ENCODE measurements at places on chromosomes 11 and 22. TPM values are rescaled to one million over a fixed set of nuclear protein-coding genes. Genes with fewer than 3 reads are reported as not detected.

The SUSD2 gene
- 13.1 TPM for polyA plus RNA-seq

DNA sequence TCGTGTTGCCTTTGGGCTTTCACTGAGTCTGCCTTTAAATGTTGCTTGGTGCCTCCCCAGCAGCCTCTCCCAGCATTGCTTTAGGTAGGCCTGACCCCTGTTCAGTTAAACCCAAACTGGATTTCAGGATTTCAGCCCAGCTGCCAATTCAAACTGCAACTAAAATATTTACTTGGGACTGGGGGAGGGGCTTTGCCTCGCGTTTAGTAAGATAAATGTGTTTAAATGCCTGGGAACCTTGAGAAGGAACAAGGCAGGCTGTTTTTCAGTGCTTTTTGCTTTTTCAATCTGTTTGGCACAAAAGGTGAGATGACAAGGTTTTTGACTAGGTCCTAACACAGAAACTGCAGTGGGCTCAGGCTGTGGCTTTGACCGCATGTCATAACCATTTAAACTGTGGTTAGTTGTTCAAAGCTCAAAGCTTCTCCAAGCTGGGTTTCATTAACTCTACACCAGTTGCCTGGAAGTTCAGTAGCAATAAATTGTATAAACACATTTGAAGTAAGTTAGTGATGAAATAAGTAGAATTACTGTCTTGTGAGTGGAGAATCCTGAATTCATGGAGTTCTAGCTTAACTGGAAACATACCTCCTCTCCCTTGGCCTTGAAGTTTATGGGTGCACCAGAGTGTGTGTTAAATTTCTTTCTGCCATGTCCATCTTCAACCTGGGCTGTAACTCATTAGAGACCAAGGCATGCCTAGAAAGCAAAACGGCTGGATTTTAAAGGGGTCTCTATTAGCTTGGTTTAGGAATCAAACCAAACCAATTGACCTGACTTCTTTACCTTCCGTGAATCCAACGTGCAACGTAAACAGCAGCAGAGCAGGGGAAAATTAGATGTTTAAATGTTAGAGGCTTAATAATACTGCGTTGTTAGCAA lies 3.6 kb downstream of the PKNOX2 start:
- DNase-seq, result no peak

- no peak for DNase-seq
These were observed 12.8 kb downstream of the RAB3IL1 start for GRCh38 chr11:61904539-61905048.

DNA sequence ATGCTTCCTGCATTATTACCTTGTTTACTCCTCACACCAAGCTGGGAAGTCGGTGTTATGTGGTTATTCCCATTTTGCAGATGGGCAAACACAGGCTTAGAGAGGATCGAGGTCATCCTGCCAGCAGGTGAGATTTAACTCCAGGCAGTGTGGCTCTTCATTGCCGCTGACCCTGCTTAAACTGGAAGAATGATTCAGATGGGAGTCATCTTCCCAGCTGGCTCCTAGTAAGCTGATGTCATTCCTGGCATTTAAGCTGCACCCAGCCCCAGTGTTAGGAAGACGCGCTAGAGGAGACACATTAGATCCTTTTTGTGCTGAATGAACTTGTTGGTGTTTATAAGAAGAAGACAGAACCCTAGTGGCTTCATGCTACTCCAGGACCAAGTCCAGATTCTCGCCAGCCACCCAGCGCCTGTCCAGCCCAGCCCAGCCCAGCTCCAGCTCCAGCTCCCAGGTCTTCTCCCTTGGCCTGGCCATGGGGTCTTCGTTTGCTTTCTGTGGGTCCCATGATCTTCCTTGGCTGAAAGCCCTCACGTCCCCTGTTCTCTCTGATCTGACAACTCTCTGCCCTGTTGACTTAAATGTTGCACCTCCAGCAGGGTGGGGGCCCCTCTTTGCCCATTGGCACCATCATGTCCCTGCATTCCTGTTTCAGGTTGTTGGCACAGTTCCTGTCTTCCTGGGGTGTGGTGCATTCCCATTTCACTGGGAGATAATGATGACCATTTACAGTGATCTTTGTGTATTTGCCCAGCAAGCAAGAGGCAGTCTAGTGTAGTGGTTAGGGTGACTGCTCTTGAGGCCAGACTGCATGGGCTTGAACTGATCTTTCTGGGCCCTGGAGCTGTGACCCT lies 13.6 kb downstream of the PARVB start:
- DNase-seq, result no peak

The DDX17 gene
- 862 TPM for polyA plus RNA-seq

The FIBIN gene
- 25.5 TPM for polyA plus RNA-seq

The SPI1 gene
- polyA plus RNA-seq, result 3.4 TPM

DNA sequence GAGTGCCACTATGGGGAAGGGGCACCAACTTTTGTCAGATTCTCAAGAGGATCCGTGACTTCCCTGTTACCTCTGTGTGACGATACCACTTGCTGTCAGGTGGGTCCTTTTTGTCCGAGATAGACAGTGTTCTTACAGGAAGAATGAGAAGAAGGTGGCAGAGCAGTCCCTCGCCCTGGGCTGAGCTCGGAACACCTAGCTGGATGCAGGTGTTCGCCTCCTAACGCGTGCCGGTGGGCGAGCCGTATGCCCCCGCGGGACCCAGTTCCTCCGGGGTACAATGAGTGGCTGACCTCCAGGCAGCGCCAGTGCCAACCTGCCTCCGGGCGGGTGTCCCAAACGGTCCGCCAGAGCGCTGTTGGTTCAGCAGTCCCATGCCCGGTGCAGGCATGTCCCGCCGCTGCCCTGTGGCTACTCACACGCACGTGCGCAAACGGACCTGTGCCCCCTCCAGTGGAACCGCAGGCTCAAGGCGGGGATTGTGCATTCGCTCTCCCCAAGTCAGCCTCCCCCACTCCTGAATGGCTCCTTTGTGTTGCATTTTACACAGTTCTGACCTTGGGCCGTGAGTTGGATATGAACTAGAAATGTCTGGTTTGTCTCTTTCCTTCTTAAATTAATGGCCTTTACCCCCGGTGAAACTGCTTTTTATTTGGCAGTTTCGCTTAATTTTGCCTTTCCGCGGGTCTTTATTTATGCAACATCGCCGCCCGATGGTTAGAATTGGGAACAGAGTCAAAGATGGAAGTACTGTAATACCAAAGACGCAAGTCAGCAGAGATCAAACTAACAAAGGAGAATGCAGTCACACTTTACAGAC lies 1.1 kb upstream of the ABTB2 start:
- no peak for DNase-seq

GRCh38 chr22:35918456-35918855 lies 110.2 kb downstream of the RBFOX2 start:
- no peak for DNase-seq

DNA sequence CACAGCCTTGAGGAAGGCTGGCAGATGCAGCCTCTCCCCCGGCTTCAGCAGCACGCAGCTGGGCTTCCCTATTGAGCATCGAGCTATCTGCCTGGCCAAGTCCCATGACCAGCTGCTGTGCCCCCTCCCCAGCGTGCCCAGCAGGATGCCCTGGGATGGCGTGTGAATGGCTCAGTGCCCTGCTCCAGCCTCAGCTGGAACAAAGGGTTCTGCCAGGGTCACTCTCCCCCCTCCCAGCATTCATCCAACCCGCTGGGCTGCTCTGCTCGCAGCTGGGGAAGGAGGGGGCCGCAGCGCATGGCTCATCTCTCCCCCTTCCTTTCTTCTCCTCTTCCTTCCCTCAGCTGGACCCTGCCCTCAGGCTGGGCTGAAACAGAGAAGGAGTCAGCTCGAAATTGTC lies 14.5 kb downstream of the LRP4 start:
- no peak for DNase-seq

- no peak for DNase-seq
These were observed 515 bp downstream of the BACE1 start for GRCh38 chr11:117315285-117316196.

The HOATZ gene
- 0.15 TPM for polyA plus RNA-seq

DNA sequence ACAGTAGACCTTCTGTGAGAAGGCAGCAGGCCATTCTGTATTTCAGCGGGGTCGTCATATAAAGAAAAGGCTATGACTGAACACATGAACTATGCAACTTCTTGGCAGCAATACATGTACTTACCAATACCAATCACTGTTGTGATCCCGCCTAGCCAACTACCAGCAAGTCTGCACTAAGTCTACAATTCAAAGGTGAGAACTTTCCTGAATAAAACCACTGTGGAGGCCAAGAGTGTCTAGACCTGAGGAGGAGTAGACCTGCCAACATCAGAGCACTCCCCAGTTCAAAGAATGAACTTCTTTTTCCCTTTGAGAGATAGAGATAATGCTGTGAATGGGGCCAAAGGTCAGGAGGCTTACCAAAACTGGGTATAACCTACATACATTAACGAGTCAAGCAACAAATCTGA lies 108.2 kb downstream of the SIK3 start:
- DNase-seq, result no peak

The LRRC4C gene
- 12.5 TPM for polyA plus RNA-seq

- DNase-seq, result no peak
These were observed 73.3 kb downstream of the ENTHD1 start for GRCh38 chr22:39820256-39820655.
